Vagina (tissue), 2 donors: ENCODE measurements at places on chromosomes 2 and 18. TPM values are rescaled to one million over a fixed set of nuclear protein-coding genes. Genes with fewer than 3 reads are reported as not detected.

DNA sequence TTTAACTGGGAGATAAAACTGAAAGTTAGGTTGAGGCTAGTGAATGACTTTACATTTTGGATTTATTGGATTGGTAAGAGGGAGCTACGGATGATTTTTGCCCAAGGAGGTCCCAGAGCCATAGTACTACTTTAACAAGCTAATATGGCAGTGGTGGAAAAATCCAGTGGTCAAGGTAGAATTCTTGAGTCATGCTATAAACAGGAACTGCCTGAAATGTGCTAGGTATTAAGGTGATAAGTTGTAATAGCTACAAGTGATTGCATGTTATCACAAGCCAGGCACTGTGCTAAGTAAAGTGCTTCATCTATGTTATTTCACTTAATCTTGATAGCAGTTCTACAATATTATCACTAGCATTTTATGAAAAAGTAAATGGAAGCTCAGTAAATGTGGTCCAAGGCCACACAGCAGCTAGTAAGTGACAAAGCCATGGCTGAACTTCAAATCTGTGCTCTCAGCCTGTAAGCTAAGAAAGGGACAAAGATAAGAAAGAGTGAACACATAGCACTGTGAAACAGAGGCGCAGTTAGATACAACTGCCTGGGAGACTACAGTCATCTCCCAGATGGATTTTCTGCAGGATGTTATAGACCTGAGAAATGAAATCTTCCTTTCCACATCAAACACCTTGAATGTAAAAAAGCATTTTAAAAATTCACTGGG lies 469.6 kb downstream of the TGIF1 start:
- no peak overlapping the region for H3K4me3 ChIP-seq
- no peaks in the 10 kb centered on the region for H3K27me3 ChIP-seq
- H3K27ac ChIP-seq, result no peak overlapping the region
- H3K36me3 ChIP-seq, result no peaks in the 10 kb centered on the region
- no peaks in the 10 kb centered on the region for H3K4me1 ChIP-seq

DNA sequence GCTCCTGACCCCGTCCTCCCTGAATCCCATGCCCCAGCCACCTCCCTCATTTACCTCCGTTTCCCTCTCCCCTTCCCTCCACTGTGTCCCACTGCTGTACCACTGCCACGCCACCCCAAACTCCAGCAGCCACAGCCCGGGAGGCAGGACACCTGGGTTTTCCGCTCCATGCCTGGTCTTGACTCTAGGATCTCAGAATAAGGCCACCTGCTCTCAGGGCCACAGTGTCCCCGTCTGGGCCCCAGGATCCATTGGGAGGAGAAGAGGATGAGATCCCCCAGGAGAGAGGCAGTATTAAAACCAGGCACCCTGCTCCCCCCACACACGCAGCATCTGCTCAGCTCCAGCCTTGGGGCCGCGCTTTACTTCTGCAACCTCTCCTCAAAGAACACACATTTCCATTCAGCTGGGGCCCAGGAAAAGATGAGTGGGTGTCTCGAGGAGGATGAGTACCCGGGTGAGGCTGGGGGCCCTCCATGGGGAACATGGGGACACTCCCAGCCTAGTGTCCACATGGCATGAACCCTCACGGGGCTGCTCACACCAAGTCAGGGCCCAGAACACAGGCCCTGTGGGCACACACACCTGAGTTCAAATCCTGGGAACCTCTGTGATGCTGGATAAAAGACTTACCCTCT lies 32.8 kb upstream of the TNS1 start:
- DNase-seq, result no peak
- peaks cover 12% of the 10 kb centered on the region for H3K4me1 ChIP-seq
- H3K27ac ChIP-seq, result no peak overlapping the region
- H3K36me3 ChIP-seq, result no peaks in the 10 kb centered on the region

DNA sequence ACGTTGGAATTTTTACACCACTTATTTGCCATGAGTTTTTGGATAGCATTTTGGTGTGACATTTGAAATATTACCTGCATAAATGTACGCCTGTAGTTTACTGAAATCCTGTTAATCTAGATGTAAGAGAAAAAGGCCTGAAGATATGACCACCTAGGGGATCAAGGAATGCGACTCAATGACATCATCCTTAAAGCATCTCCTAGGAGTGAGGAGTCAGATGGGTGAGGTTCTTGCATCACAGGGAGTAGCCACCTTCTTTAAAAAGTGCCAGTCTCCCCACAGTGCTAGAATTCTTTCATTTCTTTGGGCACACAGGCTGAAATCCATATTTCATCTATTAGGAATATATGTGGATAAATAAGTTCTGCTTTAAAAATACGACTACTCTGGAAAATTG lies 34.5 kb downstream of the ADCYAP1 start:
- H3K27ac ChIP-seq, result no peak overlapping the region
- no peak overlapping the region for H3K4me3 ChIP-seq
- no peaks in the 10 kb centered on the region for H3K4me1 ChIP-seq

- H3K27me3 ChIP-seq, result no peaks in the 10 kb centered on the region
- no peak overlapping the region for H3K4me3 ChIP-seq
- DNase-seq, result no peak
- peaks cover 7% of the 10 kb centered on the region for H3K4me1 ChIP-seq
Measured at GRCh38 chr2:224444021-224444420, 42.1 kb upstream of the FAM124B start.

DNA sequence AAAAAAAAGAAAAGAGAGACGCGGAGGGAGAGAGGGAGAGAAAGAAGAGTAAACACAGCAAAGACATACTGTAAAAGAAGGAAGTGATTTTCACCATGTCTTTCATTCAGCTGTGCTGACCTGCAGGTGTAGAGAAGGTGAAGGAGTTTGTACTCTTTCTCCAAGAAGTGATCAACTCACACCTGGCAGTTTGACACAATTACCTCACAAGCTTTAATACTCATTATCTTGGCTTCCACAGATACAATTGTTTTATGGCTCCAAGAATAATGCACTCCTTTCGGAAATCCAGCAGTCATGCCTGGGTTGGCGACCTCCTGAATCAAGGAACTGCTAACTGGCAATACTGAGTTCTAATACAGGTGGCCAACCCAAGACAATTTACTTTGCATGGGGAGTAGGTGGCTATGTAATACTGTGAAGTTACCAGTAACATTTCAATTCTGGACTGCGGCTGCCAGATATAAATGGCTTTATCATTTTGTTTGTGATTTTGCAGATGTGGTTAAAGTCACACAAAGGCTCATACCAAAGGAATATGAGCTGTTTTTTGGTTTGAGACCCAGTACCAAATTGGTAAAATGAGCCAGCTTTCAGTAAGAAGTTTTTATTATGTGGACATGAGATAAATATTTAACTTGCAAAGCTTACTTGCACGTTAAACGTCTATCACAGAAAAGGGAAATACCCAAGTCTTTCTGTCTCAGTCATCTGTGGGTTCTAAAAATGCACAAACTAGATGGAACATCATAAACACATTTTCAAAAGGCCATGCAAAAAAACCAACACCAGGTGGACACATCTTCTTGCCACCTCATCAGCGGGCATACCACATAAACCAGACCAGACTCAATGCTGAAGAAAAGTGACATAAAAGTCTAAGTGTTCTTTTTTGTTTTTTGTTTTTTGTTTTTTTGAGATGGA lies 69.3 kb downstream of the NCKAP5 start:
- no peak for DNase-seq
- no peaks in the 10 kb centered on the region for H3K27me3 ChIP-seq
- no peak overlapping the region for H3K4me3 ChIP-seq
- H3K27ac ChIP-seq, result no peak overlapping the region
- H3K4me1 ChIP-seq, result no peaks in the 10 kb centered on the region

DNA sequence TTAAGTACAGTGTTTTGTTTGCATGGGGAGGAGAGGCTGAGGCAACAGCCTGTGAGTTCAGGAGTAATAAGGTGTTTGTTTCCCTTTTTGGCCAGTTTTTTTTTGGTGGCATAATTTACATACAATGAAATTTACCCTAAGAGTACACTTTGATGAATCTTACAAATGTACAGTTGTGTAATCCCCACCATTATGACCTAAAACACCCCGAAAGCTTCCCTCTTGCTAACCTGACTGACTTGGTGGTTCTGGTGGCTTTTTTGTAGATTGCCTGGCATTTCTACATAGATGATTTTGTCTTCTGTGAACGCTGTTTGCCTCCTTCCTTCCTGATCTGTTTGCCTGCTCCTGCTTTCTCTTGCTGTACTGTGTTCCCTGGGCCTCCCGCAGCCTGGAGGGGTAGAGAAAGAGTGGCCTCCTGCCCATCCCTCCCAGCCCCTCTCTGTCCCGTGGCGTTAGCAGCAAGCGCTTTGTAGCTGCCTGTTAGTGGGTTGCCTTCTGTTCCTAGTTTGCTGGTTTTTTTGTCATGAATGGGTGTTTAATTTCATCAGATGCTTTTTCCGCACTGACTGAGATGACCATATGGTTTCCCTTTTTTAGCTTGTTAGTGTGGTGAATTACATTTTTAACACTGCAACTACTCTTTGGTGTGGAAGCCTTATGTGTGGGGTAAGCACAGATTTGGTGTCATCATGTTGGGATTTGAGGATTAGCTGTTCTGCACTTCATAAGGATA lies 32.1 kb downstream of the ASAP2 start:
- H3K27me3 ChIP-seq, result no peaks in the 10 kb centered on the region
- peak overlapping the region; percentile 59 for H3K27ac ChIP-seq
- no peaks in the 10 kb centered on the region for H3K36me3 ChIP-seq
- H3K4me3 ChIP-seq, result no peak overlapping the region

DNA sequence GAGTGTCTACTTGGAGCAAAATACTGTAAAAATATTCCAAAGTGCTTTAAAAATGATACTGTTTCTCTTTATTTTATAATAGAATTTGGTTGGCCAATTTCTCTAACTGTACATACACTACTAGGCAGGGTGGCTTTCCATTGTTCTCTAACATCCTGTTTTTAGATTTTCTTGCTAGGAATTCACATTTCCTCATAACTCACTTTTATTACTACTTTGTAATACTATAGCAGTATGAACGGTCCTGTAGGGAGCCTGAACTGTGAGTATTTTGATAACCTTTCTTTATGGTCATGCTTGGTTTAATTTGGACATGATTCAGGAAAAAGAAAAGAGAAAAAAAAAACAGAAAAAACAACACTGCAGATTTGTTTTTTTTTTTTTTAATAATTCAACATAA lies 37.8 kb downstream of the GCG start:
- H3K4me1 ChIP-seq, result peaks cover 29% of the 10 kb centered on the region
- H3K27me3 ChIP-seq, result no peaks in the 10 kb centered on the region
- no peaks in the 10 kb centered on the region for H3K36me3 ChIP-seq
- DNase-seq, result no peak

GRCh38 chr2:96956211-96956610 lies 30.2 kb downstream of the FAM178B start:
- no peak for DNase-seq
- no peak overlapping the region for H3K4me3 ChIP-seq
- no peak overlapping the region for H3K27ac ChIP-seq
- peaks cover 36% of the 10 kb centered on the region for H3K4me1 ChIP-seq
- no peaks in the 10 kb centered on the region for H3K27me3 ChIP-seq

GRCh38 chr2:80169811-80170594 lies 134.5 kb downstream of the LRRTM1 start:
- H3K36me3 ChIP-seq, result no peaks in the 10 kb centered on the region
- H3K27me3 ChIP-seq, result no peaks in the 10 kb centered on the region
- no peak for DNase-seq
- no peak overlapping the region for H3K27ac ChIP-seq
- no peaks in the 10 kb centered on the region for H3K4me1 ChIP-seq

- no peak overlapping the region for H3K4me3 ChIP-seq
- no peaks in the 10 kb centered on the region for H3K36me3 ChIP-seq
- no peaks in the 10 kb centered on the region for H3K27me3 ChIP-seq
- H3K4me1 ChIP-seq, result no peaks in the 10 kb centered on the region
- no peak overlapping the region for H3K27ac ChIP-seq
Measured at GRCh38 chr2:170170281-170171040, 7.5 kb upstream of the MYO3B start.

DNA sequence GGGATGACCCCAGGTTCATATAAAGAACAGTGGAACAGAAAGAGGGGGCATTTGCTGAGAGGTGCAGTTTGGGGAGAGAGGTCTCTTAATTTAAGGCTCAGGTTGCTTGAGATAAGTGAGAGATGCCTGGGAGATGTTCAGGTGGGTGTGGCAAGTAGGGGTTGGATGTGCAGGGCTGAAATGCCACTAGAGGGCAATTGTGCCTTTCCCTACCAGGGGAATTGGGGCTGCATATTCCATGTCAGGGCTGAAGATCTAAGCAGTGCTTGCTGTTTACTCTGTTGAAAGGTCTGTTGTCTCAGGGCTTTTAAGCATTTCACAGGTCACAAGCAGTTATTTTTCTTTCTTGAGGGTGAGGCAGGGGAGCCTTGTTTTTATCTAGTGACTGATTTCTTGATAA lies 7.8 kb downstream of the CCDC85A start:
- no peak overlapping the region for H3K27ac ChIP-seq
- no peaks in the 10 kb centered on the region for H3K36me3 ChIP-seq
- no peak for DNase-seq
- H3K4me3 ChIP-seq, result no peak overlapping the region

GRCh38 chr18:56715121-56715520 lies 64.0 kb downstream of the WDR7 start:
- H3K27me3 ChIP-seq, result no peaks in the 10 kb centered on the region
- H3K27ac ChIP-seq, result no peak overlapping the region

DNA sequence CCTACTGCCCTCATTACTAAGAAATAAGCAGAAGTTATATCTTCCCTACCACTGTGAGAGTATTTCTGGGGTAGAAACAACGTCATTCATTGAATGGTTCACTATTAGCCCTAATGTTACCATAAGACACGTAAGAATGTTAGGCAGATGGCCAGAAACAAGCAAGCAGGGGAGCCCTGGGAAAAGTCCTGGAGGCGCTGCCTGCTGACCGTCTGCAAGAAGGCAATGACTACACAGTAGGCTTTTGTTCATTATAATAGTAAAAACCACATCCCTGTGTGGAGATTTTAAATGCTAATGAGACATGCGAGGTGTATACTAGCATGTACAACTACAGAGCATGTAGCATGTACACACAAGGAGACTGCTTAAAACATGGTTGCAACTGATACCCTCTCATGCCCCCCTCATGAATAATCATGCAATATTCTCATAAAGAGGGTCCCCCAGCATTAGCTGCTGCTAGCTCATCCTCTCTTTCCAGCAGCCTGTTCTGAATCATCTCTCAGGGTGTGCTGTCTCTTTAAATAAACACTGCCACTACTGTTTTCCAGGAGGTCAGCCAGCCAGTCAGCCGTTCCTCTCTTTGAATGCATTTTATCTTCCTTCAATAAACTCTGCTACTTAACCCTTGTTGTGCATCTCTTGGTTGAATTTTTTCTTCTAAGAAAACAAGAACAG lies 23.6 kb downstream of the SUCLG1 start:
- peaks cover 15% of the 10 kb centered on the region for H3K4me1 ChIP-seq
- H3K36me3 ChIP-seq, result no peaks in the 10 kb centered on the region
- H3K4me3 ChIP-seq, result no peak overlapping the region

The IMPACT gene
- total RNA-seq, result 10.3 TPM

The ABCG5 gene
- not detected for total RNA-seq

The ASAP2 gene
- 36.3 TPM for total RNA-seq

The CCL20 gene
- total RNA-seq, result not detected

The RAB6C gene
- total RNA-seq, result not detected

The ERLEC1 gene
- 84.5 TPM for total RNA-seq

The WDCP gene
- total RNA-seq, result 5.2 TPM

The LIMS4 gene
- total RNA-seq, result 1.5 TPM

The OSR1 gene
- total RNA-seq, result 5.9 TPM

The XDH gene
- total RNA-seq, result 0.49 TPM

The CCDC74A gene
- 10.8 TPM for total RNA-seq

The ACTR3 gene
- total RNA-seq, result 105 TPM

The TNS1 gene
- 216 TPM for total RNA-seq

The REG1A gene
- not detected for total RNA-seq

The CNTNAP5 gene
- not detected for total RNA-seq

The ALK gene
- 0.74 TPM for total RNA-seq
